ENCODE measurements at places on chromosomes 5 and 9. TPM values are rescaled to one million over a fixed set of nuclear protein-coding genes. Genes with fewer than 3 reads are reported as not detected.

The ADAMTS2 gene
- 1.4 TPM for total RNA-seq

The SETX gene
- total RNA-seq = 50.7 TPM

The TTC23L gene
- 0.33 TPM for total RNA-seq

The ASB6 gene
- 8.8 TPM for total RNA-seq

The NTNG2 gene
- total RNA-seq = 1.7 TPM

The SPATA31D4 gene
- total RNA-seq = not detected

The LCP2 gene
- 73.7 TPM for total RNA-seq

The FOXE1 gene
- total RNA-seq = 0.24 TPM

The CCT5 gene
- total RNA-seq = 356 TPM
